ENCODE measurements at places on chromosomes 12 and 14.

GRCh38 chr14:50928002-50928635 is 16.2 kb downstream of the PYGL start:
- DNase-seq, result no peak

- no peak for DNase-seq
These were observed 39.5 kb downstream of the VWF start for GRCh38 chr12:6084969-6085450.

DNA sequence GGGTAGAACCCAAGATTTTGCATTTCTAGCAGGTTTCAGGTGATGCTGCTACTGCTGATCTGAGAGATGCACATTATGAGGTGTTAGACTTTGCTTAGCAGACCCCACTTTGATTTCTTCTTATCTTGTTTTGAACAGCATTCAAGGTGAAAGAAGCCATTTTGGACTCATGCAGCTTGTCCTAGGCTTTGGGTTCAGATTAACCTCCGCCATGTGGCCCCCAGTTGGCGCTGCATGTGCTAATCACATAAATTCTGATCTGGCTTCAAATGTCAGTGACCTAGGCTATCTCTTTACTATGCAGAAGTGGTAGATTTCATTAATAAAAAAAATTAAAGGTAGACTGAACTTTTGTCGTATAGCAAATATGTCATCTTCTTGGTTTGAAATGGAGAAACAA is 89.8 kb upstream of the DYRK2 start:
- DNase-seq, result no peak

GRCh38 chr12:108307006-108307405 is 32.1 kb downstream of the CMKLR1 start:
- no peak for DNase-seq

- DNase-seq, result no peak
These were observed 263.0 kb downstream of the ACSS3 start for GRCh38 chr12:81340910-81341309.

- DNase-seq, result no peak
These were observed 299.6 kb upstream of the DCN start for GRCh38 chr12:91482231-91482630.

- no peak for DNase-seq
These were observed 7.7 kb downstream of the KCNH3 start for GRCh38 chr12:49546481-49546880.

DNA sequence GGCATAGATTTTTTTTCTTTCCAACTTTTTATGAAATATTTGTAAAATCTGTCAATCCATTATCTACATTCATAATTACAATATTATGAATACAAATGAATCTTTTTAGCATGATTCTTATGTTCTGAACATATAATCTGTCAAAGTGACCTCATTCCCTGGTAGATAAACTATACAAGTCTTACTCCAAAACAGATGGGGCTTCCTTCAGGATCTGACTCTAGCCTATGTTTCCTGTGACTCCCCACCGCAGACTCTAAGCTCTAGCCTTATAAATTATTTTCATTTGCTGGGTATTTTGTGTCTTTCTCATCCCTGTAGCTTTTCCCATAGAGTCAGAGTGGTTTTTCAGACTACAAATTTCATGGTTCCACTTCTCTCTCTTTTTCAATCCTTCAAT is 202.1 kb upstream of the KITLG start:
- no peak for DNase-seq

GRCh38 chr12:67413577-67413976 is 144.4 kb downstream of the CAND1 start:
- no peak for DNase-seq

- no peak for DNase-seq
These were observed 38.5 kb downstream of the NFKBIA start for GRCh38 chr14:35366056-35366451.

DNA sequence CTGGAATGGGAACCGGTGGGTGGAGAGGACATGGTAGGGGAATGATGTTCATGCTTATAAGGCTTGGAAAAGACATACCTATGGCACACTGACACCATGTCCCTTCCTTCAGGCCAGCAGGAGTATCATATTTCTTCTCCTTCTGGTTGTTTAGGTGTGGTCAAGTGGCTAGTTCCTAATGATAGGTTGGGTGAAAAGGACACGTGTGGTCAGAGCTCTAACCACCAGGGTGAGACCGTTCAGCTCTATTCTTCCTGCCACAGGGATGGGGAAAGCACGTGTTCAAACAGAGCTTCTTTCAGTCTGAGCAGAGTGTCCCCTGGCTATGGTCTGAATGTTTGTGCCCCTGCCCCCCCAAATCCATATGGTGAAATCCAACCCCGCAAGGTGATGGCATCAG is 209.1 kb downstream of the PAX9 start:
- no peak for DNase-seq

DNA sequence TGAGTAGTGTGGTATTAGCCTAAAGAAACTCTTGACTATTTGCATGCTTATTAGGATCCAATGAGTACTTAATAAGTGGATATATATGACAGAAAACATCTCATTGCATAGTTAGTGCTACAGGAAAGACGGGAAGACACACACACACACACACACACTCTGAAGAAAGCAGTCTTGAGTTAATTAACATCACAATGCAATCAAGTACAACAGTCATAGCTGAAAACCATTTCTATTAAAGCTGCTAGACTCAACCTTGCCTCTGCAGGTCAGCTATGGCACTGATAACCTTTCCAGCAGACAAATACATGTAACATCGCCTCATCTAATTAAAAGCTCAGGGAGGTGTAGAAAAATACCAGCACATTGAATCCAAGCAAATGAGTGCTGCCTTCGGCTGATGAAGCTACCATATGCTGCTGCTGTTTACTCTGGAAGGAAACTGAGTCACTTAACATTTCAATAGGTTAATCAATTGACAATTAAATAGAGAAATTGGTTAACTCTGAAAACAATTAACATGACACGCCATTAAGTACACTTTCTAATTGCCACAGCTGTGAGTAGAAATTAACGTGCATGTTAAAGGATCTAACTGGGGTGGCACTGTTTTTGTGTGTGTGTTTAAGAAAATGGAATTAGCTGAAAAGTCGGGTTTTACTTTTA is 93.2 kb upstream of the OTX2 start:
- no peak for DNase-seq
